Kidney (tissue), 22 donors: ENCODE measurements at places on chromosomes 7 and 10. TPM values are rescaled to one million over a fixed set of nuclear protein-coding genes. Genes with fewer than 3 reads are reported as not detected.
A peak's percentile ranks its signal among the peaks of the same experiment; 100 is the strongest.

Gene AGBL3
- 7.6 TPM for total RNA-seq

- no peak for DNase-seq
These were observed 275.3 kb downstream of the HDAC9 start for GRCh38 chr7:18770822-18771221.

DNA sequence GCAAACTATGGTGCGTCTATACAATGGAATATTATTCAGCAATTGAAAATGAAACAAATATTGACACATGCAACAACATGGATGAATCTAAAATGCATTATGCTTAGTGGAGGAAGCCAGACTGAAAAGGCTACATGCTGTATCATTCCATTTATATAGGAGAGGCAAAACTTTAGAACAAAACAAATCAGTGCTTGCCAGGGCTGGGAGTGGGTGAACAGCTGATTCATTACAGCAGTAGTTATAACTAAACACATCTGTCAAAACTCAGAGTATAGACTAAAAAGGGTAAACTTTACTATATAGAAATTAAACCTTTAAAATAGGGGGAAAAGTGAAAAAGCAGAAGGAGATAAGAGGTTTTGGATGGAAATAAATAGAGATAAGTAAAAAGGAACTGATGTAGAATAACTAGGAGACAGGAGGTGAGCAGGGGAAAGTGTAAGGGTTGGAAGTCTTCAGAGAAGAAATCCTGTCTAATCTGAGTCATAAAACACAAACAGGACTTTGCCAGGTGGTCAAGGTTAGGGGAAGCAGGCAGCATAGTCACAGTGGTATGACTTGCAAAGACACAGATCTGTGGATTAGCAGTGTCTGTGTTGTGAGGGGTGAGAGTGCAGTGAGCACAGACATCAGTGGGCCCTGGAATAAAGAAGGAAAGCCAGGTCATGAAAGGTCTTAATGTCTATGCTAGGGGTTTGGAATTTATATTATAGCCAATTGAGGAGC is 349.8 kb downstream of the PHTF2 start:
- no peak for DNase-seq

DNA sequence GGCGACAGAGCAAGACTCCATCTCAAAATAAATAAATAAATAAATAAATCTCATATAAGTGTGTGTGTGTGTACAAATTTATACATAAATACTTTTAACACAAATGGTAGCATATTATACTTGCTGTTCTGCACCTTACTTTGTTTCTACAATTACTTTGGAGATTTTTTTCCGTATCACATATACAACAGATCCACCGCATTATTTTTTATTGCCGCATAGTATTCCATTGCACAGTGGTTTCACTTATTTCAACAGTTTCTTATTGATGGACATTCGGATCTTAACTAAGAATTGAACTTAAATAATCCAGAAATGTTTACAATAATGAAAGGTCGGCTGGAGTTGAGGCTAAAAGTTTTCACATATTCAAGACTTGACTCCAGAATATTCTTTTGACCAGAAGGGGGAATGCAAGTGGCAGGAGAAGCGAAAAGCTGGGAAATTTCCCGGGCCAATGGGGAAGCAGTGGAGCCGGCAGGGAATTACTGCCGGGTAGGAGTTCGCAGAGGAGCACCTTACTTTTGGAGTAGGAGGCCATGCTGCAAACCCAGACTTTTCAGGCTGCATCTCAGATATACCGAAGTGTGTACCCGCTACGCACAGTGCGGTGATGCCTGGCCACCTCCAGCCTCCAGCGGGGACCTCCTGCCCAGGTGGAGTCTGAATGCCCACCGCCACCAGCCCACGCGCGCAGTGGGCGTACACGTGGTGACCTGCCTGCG is 415 bp upstream of the CNNM1 start:
- DNase-seq, result no peak

- peak; percentile 19 for DNase-seq
These were observed 33.7 kb upstream of the RBM33 start for GRCh38 chr7:155610633-155611193.

- no peak for DNase-seq
These were observed 110.0 kb upstream of the SFMBT2 start for GRCh38 chr10:7520507-7521485.

- DNase-seq, result no peak
These were observed 654.0 kb upstream of the MKI67 start for GRCh38 chr10:128780156-128780761.

- no peak for DNase-seq
These were observed 299.1 kb upstream of the IGFBP3 start for GRCh38 chr7:46220066-46220630.

DNA sequence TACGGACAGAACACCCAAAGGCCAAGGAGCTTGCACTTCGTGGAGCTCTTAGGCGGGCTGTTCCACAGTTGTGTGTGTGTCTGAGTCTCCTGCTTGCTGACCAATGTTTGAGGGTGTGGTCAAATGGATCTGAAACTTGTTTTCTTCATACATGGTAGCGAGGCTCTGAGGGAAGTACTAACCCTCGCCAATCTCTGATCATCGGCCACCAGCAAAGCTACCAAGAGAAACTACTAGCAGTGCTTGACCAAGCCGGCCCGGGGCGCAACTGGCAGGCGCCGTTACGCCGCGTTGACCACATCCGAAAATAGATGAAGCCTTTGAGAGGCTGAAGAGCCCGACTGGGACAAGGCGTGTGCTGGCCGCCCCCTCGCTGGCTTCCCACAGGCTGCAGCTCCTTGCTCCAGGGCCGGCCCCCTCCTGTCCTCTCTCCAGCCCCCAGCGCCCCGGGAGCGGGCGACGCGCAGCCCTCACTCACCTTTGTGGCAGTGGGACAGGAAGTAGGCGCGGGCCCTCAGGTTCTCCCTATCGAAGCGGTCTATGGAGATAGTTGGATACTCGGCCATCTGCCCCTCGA is 384 bp downstream of the DCLRE1C start:
- DNase-seq, result peak; percentile 79

- DNase-seq, result peak; percentile 96
These were observed 109.5 kb upstream of the TMEM72 start for GRCh38 chr10:44801383-44802327.

DNA sequence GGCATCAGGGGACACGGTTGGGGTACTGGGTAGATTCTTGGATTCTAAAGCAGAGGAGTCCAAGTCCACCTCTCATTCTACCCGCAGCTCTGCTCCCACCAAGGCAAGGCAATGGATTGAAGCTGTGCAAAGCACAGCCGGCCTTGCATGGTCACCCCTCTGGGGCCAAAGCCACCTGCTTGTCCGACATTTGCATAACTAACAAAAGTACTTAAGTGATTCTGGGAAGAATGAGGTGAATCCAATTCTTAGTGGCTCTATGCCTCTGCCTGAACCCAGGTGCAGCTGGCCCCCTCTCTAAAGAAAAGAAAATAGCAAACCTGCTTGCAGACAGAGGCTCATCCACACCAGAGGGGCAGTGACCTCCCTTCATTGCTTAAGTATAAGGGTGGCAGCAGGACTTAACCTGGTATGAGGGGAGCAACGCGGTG is 10.7 kb upstream of the COBL start:
- no peak for DNase-seq

- no peak for DNase-seq
These were observed 32.0 kb upstream of the ARMS2 start for GRCh38 chr10:122422266-122422989.

- no peak for DNase-seq
These were observed 5.3 kb downstream of the BPGM start for GRCh38 chr7:134651991-134652390.
